ENCODE measurements at places on chromosomes 11 and 22. TPM values are rescaled to one million over a fixed set of nuclear protein-coding genes. Genes with fewer than 3 reads are reported as not detected.

The ROBO4 gene
- total RNA-seq = not detected

GRCh38 chr22:23183061-23183698 lies 2.9 kb downstream of the BCR start:
- peak; percentile 85 for DNase-seq

- DNase-seq = no peak
Observed at GRCh38 chr11:34519595-34520235, 6.1 kb upstream of the ELF5 start.

The VPREB3 gene
- total RNA-seq = not detected

GRCh38 chr22:42613872-42614301 lies 796 bp downstream of the POLDIP3 start:
- no peak for DNase-seq

The CTTN gene
- total RNA-seq = 296 TPM

GRCh38 chr11:127804747-127805400 lies 782.5 kb downstream of the ETS1 start:
- no peak for DNase-seq

The OR2AG2 gene
- 0.78 TPM for total RNA-seq

The GSTT2B gene
- 11.9 TPM for total RNA-seq

The UBE2L6 gene
- 199 TPM for total RNA-seq

- no peak for DNase-seq
Observed at GRCh38 chr22:29039148-29039547, 22.5 kb downstream of the C22orf31 start.

The CASP5 gene
- total RNA-seq = not detected

DNA sequence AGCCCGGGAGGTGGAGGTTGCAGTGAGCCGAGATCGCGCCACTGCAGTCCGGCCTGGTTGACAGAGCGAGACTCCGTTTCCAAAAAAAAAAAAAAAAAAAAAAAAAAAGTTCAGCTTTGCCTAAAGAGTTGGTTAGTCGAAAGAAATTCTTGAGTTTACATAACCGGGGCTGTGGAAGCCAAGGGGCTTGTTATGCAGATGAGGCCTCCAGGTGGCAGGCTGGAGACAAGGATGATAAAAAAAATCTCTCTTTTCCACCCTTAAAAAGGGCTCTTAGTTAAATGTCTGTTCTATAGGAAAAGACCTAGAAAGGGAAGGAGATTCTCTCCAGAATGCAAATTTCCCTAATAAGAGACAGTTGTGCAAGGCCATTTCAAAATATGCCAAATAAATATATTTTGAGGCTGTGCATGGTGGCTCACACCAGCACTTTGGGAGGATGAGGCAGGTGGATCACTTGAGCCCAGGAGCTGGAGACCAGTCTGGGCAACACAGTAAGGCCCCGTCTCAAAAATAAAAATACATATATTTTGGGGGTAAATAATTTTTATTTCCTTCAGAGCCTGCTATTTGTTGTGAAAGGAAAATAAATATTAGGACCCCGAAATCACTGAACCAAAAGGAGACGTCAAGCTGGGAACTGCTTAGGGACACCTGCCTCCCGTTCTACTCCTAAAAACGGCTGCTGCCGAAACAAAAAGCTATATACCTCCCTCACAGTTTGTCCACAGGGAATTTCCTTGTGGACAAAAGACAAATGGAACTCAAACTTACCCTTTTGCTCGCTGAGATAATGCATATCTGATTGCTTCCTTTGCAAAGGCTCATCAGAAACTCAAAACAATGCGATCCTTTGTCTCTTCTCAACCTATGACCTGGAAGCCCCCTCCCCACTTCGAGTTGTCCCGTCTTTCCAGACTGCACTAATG lies 2.4 kb upstream of the IFITM2 start:
- DNase-seq = peak; percentile 51

The SERHL2 gene
- total RNA-seq = 4.4 TPM

The MMP3 gene
- total RNA-seq = not detected

DNA sequence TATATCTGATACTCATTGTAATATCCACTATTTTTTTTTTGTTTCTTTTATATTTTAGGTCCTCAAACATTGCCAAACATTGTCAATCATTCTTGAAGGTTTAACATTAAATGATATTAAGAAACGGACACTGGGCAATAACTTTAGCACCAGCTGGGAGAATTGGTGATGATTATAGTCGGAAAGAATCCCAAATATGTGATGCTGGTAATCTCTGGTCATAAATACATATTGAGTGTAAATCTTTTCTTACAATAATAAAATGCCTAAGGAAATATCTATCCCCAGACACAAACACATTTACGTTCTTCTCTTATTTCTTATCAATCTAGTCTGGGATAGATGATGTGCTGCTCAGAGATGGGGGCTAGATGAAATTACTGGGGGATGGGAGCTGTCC lies 25.2 kb downstream of the OR51E2 start:
- no peak for DNase-seq

GRCh38 chr11:32902089-32902665 lies 9.6 kb downstream of the QSER1 start:
- no peak for DNase-seq

GRCh38 chr11:24642648-24643047 lies 145.8 kb downstream of the LUZP2 start:
- DNase-seq = no peak

The RAB38 gene
- total RNA-seq = 0.76 TPM

The MIAT gene
- total RNA-seq = 1,100 TPM

The OR8J1 gene
- total RNA-seq = not detected

The AHNAK gene
- total RNA-seq = 4.5 TPM

GRCh38 chr22:30244641-30245040 lies 1.9 kb downstream of the LIF start:
- no peak for DNase-seq

DNA sequence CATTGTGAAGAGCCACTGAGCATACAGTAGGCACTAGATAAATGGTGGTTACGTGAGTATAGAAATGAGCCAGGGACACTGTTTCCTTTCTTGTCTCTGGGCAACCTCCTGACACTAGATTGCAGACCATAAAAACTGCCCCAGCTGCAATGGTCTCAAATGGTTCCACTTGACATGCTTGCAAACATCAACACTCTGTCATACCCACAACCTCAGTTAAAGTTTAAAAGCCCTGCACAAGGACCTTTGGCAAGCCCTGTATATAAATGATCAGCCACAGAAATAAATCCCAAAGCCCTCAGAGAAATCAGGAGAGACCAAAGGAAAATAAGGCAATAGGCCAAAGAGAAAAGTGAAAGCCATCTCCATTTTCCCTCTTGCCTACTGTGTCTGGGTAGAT lies 20.7 kb downstream of the PLEKHA7 start:
- no peak for DNase-seq

The MS4A7 gene
- not detected for total RNA-seq

DNA sequence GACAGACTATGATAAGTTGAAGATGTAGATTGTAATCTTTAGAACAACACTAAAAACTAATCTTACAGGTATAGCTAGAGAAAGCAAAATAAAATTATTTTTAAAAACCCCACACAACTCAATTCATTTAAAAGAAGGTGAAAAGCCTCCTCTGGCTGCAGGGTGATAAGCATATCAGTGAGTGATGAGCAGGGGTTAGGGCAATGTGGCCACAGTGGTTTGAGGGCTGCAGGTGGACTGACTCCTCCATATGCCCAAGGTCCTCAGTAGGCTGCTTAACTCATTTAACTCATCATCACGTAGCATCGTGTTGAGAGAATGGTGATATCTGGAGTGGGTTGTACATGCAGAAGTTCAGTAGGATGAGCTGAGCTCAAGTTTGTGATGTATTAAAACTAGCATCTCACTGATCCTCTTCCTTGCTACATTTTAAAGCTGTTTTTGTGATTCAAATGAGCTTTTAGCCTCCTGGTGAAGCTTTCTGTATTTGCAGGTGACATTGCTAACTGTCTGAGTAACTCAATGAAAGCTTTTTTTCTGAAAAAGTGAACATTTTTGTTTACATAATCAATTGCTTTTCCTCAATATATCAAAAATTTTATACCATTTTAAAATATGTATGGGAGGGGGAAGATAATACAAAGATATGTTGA lies 37.0 kb upstream of the SC5D start:
- DNase-seq = no peak

The ZBTB16 gene
- 9.0 TPM for total RNA-seq

The ZP1 gene
- total RNA-seq = not detected

The LARGE2 gene
- 3.0 TPM for total RNA-seq

The TCN1 gene
- total RNA-seq = not detected

DNA sequence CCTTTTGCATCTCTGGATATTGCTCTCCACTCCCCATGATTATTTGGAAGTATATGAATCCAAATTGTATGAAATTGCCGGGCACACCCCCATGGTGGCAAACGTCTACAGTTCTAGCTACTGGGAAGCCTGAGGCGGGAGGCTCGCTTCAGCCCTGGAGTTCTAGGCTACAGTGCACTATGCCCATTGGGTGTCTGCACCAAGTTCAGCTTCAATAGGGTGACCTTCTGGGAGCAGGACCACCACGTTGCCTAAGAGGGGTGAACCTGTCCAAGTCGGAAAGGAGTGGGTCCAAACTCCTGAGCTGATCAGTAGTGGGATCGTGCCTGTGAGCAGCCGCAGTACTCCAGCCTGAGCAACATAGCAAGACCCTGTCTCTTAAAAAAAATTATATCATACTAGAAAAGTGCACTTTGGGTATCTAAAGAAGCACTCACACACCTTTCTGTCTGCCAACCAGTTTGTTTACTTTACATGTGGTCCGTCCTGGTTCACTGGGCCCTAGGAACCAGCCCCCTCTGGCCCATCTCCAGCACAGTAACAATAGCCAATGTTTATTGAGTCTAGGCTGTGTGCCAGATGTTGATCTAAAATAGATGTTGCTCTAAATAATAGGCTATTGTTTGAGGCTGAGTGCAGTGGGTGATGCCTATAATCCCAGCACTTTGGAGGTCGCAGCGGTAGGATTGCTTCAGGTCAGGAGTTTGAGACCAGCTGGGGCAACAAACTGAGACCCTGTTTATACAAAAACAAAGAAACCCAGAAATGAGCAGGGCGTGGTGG lies 16.4 kb upstream of the KAT5 start:
- no peak for DNase-seq

Data from glutamatergic neuron (in vitro differentiated cells).